ENCODE measurements at places on chromosomes 1 and 21.

DNA sequence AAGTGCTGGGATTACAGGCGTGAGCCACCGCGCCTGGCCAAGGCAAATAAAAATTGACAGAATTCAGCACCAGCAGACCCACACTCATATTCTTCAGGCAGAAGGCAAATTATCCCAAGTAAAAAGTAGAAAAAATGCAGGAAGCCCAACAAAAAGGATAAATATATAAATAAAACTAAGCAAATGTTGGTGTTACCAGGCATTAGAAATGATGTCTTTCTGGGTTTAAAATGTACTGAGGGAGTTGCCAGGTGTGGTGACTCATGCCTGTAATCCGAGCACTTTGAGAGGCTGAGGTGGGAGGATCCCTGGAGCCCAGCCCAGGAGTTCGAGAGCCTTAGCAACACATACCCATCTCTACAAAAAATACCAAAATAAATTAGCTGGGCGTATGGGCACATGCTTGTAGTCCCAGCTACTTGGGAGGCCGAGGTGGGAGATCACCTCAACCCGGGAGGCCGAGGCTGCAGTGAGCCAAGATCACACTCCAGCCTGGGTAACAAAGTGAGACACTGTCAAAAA lies 6.3 kb downstream of the INTS11 start:
- peak; percentile 88 for DNase-seq

- peak; percentile 52 for DNase-seq
Measured at GRCh38 chr1:56798053-56798471, 21.1 kb downstream of the FYB2 start.

- no peak for DNase-seq
Measured at GRCh38 chr1:86389307-86389706, 6.8 kb downstream of the ODF2L start.

GRCh38 chr1:180939073-180939710 lies 26.5 kb downstream of the KIAA1614 start:
- DNase-seq: no peak

- no peak for DNase-seq
Measured at GRCh38 chr21:35458405-35458804, 409.3 kb upstream of the RUNX1 start.

- DNase-seq: no peak
Measured at GRCh38 chr1:30160999-30161689, 562.2 kb downstream of the MATN1 start.

DNA sequence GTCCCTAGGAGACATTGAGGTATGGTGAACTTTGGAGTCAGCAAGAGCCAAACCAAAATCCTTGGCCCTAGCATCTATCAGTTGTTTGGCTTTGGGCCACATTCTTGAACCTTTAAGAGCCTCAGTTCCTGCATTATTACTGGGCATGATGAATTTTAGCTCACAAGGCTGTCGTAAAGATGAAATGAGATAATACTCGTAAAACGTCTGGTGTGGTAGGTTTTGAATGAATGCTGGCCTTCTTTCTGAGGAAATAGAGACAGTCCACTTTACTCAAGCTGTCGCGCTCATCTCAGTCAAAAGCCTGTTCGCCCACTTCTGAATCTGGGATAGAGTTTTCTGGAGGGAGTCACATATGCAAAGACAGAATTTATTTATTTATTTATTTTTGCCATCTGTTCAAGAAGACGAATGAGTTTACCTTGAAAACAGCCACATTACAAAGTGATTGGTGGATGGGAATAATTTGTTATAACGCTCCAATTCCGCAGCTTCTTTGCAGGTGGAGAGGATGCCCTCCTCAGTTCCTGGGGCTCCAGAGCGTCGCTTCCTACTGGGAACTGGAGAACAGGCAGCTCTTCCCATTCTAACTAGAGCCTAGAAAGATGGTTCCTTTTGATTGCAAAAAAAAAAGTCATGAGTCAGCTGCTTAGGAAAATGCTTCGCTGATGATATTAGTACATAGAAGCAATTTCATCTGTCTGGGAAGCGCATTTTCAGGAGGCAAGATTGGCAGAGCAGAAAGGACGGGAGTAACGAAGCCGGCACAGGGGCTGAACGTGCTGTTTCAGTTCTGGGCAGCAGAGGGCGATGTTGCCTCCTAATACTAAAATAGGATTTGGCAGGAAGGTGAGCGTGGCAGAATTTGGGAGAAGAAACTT lies 49.9 kb upstream of the CYP2J2 start:
- DNase-seq: peak; percentile 29

- DNase-seq: peak; percentile 11
Measured at GRCh38 chr21:16250273-16250672, 520.5 kb downstream of the USP25 start.

DNA sequence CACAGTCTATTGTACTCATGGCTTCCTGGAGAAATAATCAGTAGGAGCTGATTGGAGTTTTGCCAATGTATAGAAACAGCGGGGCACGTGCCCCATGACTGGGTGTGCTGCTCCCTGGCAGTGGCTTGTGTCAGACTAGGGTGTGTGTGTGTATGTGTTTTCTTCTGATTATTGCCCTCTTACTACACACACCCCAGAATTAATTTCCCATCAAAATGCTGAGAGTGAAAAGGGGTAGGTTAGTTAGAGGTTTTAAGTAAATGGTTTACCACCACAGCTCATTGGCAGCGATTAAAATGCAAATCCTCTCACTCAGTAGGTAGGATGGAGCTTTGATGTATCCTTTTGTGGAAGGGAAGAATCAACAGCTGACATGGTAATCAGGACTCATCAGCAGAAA lies 29.9 kb downstream of the HHAT start:
- peak; percentile 80 for DNase-seq

GRCh38 chr21:28749536-28749935 lies 243.1 kb downstream of the LTN1 start:
- no peak for DNase-seq

DNA sequence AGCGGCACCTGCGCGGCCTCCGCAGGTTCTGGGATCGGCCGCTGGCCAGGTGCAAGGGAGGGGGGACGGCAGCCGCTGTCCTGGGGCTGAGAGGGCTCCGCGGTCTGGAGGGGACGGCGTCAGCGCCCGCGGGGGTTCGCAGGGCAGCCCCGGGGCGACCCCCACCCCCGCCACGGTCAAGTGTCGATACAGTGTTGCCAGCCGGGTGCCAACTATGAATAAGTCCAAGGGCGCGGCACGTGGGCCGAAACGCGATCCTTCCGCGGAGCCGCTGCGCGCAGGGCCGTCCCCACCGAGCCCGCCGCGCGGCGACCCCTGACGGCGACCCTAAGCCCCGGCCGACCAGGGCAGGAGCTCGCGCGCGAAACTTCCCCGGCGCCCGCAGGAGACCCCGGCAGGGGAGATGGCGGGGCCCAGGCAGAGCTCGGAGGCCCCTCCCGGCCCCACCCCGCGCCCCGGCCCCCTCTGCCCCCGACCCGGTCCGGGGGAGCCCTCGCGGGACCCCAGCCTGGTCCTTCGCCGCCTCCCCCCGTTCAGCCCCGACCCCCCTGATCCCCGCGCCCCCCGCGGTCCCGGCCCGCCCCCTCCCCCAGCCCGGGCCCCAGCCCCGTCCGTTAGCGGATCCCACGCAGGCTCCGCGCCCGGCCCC lies 586 bp upstream of the AGPAT3 start:
- no peak for DNase-seq

GRCh38 chr1:58895559-58896145 lies 111.8 kb upstream of the JUN start:
- no peak for DNase-seq

GRCh38 chr1:84703431-84703830 lies 13.2 kb upstream of the SSX2IP start:
- DNase-seq: no peak

DNA sequence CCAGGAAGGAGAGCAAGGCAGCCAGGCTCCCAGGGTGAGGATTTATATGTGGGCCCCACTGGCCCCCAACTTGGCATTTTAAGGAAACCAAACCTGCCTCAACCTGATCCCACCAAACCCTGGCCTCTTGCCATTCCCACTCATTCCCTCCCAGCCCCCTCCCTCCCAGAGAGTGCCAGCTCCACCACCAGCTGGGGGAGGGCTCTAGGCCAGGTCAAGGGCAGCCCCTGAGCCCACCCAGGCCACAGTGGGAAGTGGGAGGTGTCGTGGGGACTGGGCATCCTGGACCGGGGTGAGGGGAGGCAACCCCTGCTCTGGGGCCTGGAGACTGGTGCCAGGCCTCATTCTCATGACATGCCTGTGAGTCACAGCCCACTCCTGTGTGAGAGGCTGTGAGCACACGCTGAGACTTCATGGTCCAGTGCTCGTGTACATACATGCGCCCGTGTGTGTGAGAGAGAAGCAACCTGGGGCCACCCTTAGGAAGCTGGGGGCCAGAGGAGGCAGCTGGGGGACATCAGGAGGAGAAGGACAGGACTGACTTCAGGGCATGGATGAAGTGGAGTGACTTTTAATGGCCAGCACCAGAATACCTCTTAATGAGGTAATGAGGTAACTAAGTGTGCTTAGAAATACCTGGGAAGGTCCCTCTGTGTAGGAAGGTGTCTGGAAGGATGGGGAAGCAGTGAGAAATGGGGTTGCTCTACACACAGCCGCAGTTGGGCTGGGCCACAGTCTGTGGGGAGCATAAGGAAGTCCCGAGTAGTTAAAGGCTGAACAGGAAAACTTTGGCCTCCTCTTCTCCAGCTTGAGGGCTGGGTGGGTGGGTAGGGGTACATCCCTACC lies at the start of gene S100A2:
Gene S100A2 (minus strand): TSS at position 316 of the 846 bp plus-strand sequence. CDS start 1,967 bp downstream, outside the sequence.
- peak; percentile 96 for DNase-seq

GRCh38 chr1:81679942-81680341 lies 120.8 kb upstream of the ADGRL2 start:
- peak; percentile 49 for DNase-seq

DNA sequence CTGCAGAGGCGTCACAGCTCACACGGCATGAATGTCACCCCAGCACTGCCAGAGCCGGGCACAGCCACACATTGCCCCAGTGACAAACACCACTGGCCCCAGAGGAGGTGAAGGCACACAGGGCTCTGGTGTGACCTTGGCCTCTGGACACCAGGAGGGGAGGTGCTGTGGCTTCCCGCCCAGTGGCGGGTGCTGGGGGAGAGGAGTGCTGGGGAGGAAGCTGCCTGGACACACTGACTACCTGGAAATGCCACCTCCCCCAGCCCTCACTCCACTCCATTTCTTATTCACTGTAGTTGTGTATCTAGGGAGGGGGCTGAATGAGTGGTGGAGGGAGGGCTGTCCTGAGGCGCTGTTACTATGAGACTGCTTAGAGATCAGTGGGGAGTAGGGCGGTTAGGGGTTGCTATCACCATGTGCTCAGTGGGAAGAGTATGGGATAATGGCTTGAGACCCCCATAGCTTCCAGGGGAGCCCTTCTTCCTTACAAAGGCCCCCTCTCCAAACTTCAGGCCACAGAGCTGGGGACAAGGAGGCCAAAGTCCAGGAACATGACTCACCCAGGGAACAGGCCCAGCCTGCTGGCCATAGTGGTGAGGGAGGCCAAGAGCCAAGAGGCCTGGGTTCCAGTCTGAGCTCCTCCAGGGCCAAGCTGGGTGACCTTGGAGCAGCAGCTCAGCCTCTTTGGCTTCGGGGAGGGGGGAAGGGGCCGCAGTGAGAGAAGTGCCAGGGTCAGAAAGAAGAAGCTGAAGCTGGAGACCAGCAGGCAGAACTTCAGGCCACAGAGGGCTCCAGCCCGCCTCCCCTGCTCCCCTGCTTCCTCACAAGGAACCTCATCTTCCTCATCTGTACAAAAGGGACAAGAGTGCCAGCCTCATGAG lies 40.1 kb downstream of the AHDC1 start:
- DNase-seq: peak; percentile 59

- DNase-seq: no peak
Measured at GRCh38 chr1:241217516-241217915, 139.5 kb downstream of the RGS7 start.

DNA sequence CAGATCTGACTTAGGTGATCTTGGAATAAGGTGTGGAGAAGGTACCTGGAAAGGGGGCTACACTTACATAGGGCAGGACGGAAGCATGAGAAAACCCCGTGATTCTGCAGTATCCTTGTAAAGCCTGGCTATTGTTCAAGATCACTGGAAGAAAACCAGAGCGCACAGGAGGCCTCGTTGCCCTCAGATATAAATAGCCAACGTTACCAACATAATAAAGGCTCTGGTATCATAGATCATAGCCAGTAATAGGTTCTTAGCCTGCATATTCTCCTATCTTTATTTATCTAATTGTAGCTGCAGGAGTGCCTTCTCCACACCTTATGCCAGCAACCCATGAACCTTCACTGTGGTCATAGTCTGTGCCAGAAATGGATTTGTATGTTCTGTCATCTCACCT lies 35.9 kb upstream of the MPZL1 start:
- DNase-seq: no peak

DNA sequence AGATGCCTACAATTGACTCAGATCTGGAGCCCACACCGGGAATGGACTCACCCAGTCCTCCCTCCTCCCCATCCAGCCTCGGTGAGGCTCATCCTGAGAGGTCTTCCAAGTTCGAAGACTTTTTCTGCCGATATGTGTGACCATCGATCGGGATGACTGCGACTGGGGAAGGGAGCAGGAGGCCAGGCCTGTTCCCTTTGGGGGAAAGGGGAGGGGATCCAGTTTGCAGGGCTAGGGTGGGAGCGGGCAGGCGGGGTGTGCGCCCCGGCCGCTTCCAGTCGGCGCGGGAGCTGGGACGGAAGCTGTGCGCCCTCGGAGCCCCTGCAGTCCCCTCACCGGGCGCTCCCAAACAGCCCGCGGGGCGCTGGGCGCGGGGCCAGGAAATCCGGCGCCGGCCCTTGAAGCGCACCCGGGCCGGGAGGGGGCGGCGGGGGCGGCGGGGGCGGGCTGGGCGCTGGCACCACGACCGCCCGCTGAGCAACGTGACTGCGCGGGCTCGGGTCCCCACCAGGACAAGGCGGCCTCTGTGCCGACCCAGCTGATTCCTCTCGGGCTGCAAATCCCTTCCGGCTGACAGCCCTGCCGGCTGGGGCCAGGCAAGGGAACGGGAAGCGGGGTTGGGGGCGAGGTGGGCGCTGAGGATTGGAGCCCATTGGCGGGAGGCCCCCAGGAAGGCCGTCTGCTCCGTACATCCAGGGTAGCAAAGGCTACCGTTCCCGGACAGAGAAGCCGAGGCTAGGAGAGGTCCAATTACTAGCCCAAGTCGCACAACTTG lies 103.9 kb downstream of the EBNA1BP2 start:
- DNase-seq: no peak

DNA sequence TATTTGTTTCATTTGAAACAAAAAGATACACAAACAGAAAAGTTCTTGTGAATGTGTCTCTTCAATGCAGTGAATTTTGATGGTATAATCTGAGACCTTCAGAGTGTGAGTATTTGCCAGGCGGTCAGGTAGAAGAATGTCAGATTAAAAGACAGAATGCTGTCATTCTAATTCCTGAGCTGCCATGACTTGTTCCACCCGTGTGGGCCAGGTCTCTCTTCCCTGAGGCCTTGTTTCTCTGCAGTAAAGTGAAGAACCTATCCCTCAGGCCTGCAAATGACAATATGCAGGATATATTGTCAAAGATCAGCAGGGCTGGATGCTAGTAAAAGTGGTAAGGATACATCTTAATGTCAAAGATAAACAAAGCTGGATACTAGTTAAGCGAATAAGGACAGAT lies 111.4 kb downstream of the ZP4 start:
- no peak for DNase-seq

DNA sequence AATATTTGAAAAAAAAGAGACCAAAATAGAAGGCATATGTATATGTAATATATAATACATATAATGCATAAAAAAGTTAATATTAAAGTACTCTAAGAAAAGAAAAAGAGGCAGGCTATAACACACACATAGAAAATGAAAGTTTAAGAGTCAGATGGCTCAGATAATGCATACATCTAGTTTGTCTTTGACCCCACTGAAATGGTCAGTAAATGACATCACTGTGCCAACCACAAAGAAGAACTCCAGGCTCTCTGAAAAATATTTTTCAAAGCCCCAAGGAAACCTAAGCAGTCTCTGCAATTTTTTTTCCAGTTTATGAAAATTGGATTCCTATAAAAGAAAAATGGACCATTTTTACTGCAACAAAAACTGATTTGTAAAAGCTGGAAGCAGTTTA lies 55.4 kb upstream of the SCYL3 start:
- no peak for DNase-seq

Data from renal cortical epithelial cell (primary cell).